NCI-H82 (cell line): ENCODE measurements at places on chromosomes 7 and 10.

DNA sequence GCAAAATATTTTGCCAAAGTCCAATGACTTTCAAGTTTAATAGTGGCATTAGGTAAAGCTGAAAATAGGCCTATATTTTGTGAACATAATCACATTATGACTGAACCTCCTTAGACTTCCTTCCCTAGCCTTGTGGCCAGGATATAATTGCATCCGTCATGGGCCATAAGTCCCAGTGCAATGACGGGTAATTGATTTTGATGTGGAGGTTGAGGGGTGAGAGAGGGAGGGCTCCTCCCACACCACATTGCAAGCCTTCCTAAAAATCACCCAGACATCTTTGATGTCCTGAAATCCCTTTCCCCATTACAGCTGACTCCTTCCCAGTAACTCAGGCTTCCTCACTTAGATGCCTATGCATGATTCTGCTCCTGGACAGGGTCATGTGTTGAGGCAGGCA lies 25.6 kb downstream of the TAS2R41 start:
- DNase-seq = peak; percentile 59

- no peak for DNase-seq
Observed at GRCh38 chr7:106573125-106573663, 87.8 kb downstream of the CCDC71L start.

DNA sequence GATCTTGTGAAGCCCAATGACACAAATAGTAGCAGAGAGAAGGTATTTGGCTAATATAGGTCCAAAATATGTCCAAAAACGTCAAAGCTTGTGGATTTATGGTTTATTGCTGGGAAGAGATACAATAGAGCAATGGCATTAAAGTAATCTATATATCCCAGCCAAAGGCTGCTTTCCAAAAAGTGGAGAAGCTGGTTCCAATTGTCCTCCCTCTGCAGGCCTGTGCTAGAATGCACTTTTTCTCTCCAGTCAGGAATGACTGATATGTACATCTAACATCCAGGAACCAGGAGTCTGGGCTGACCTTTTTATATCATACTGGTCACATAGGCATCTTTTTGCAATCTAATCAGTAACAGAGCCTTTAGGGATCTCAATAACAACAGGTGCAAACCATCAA lies 167.1 kb upstream of the FAM3C start:
- peak; percentile 5 for DNase-seq

GRCh38 chr7:137895301-137896221 lies 48.8 kb upstream of the DGKI start:
- DNase-seq = no peak

DNA sequence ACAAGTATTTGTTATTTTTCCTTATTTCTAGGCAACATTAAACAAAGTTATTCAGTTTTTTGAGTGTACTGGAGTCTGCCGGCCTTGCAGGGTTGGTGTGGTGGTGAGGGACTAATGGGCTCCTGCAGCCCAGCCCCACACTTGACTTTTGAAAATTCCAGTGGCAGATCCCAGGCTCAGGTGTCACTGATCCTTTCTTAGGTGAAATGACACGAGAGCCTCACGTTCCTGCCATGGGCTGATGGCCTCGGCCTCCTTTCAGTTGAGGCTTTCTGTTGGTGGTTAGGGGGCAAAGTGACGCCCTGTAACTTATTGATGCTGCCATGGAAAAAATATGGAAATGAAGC lies 117.9 kb downstream of the NKX6-2 start:
- DNase-seq = no peak

GRCh38 chr10:6491841-6492609 lies 88.1 kb downstream of the PRKCQ start:
- DNase-seq = no peak

DNA sequence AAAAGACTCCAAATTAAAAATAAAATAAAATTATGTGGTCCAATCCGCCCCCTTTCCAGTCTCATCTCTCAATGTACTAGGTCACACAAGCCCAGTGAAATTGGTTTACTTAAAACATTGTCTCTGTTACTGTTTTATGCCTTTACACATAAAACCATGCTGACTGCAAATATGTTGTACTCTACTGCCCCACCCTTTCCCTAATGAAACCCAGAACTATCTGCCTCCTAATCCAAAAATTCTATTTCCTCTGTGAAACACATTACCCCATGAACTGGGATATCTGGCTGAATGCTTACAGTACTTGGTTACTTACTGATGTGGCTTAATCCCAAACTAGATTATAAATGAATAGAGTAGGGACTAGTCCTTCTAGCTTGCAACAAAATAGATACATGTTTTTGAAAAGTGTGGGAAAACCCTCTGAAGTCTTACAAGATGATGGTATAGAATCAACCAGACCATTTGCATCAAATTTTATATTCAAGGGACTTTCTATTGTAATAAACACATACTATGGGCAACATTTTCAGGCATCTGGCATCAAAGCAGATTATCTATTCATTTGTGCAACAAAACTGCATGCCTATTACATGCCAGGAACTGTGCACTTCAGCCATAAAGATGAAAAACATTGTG lies 10.0 kb upstream of the KMT2E start:
- peak; percentile 36 for DNase-seq

- DNase-seq = no peak
Observed at GRCh38 chr10:78247821-78248220, 214.2 kb downstream of the RPS24 start.

- no peak for DNase-seq
Observed at GRCh38 chr10:18343573-18343972, 203.3 kb downstream of the CACNB2 start.

- DNase-seq = no peak
Observed at GRCh38 chr10:9762966-9763656, 1254.6 kb upstream of the CELF2 start.

DNA sequence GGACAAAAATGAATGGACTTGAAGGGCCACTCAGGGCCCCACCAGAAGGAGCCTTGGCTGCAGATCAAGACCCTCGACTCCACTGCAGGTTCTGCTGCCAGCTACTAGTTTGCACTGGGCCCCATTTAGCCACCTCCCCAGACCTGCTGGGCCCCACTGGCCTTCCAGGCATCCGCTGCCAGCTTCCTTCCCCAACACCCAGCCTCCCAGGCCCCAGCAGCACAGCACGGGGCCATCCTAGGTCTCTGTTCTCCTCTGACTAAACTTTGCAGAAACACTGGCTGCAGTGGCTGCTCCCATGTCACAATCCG lies 277.4 kb upstream of the KLF14 start:
- no peak for DNase-seq

GRCh38 chr7:116957874-116958273 lies 4.6 kb downstream of the ST7 start:
- DNase-seq = no peak

DNA sequence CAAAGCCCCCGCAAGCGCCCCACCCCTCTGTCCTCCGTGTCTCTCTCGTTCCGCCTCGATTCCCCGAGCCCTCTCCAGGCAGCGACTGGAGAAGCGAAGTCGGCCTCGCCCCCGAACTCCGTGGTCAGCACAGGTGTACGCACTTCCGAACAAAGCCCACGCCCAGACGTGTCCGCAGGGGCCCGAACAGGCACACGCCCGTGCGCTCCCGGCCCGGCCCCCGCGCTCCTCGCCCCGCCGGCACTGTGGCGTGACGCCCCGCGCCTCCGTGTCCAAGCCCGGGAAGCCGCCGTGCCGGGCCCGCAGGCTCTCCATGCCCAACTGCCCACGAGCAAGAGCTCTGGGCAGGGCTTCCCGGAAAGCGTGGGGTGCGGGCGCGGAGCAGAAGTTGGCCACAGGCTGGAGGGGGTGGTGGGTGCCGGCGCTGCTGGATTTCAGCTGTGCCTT lies 662 bp downstream of the NRCAM start:
- DNase-seq = no peak

- no peak for DNase-seq
Observed at GRCh38 chr10:111171183-111171582, 94.4 kb downstream of the ADRA2A start.

- no peak for DNase-seq
Observed at GRCh38 chr10:110820321-110820814, 51.4 kb upstream of the PDCD4 start.

DNA sequence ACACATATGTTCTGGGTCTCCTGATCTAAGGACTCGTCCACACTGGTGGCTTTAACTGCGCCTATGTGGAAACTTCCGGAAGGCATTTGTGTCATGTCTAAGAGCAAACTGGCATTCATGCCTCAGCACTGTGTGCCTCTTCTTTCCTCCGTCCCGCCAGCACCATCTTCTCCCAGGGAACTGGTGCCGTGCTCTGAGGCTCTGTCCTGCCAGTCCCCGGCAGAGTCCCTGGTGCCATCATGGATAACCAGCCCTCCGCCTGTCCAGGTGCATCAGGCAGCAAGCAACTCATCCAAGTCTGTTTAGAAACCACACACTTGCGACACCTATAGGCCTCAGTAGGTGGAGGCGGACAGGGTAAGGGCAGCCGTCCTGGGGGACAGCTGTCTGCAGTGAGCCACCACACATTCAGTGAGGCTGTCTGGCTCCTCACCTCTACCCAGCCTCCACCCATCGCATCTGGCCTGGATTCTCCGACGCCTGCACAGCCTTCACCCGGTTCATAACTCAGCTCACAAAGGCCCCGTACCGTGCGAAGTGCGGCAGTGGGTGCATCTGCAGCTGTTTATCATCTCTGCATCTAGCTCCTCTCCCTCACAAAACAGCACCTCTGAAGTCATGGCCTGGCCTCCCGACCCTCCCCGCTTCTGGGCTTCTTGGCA lies 162.7 kb downstream of the DIP2C start:
- DNase-seq = peak; percentile 2

DNA sequence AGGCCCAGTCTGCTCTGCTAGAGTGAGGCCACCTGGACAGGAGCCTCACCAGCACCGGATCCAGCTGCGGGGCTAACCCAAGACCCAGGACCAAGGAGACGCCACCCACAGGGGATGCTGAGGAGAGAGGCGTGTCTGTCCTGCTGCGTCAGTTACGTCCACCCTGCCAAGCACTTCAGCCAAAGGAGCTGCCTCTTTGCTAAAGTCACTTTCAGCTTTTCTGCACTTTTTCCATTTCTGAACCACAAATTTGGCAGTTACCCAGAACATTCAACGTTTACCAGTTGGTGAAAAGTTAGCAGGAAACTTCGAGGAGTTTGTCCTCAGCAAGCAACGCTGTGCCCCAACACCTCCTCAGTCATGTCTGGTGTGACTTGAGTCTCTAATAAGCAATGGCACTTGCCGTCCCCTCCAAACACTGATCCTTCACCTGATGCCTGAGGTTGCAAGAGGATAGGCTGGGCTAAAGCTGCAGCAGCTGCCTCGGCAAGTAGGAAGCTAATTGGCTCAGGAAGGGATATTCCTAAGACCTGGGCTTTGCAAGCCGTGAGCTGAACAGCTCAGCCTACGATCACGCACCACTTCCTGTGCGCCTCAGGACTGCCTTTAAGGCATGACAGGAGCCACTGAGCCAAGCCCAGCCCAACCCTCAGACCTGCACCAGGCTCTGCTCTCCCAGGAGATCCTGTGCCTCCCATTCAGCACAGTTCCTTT lies 40.1 kb downstream of the KCNH2 start:
- DNase-seq = peak; percentile 99

DNA sequence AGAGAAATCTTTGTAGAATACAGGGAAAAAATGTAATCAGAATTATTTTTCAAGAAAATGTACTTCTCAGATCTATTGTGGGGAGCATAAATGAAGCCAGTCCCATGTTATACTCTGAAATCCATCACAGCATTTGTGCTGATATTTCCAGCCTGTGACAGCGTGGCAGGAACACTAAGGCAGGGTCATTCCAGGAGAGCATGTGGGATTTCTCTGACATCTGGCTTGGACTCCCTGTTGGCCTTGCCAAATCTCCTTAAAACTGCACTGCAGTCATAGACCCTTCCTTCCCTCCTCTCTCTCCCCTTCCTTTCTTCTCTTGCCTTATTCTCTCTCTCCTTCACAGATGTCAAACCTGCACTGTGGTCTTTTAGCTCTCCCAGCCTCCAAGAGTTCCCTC lies 6.5 kb upstream of the TSPAN13 start:
- peak; percentile 89 for DNase-seq

- DNase-seq = no peak
Observed at GRCh38 chr7:105926131-105926530, 36.9 kb upstream of the CDHR3 start.

DNA sequence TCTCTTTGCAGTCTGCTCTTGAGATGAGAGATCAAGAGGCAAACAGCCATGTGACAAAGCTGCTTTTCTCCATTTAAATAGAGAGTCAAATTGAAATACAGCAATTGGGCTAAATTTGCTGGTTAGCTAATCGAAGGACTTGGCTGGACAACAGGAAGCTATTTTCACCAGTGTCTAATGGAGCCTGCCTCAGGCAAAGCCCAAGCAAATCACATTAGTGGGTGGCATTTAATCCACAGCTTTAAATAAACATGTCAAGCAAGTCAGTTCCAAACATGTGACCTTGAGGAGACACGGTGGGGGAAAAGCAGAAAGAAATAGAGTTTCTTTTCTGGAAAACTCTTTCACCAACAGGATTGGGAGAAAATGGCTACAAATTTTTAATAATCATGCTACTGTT lies 180.5 kb upstream of the AOAH start:
- DNase-seq = peak; percentile 86
